ENCODE measurements at places on chromosomes 16 and 17. TPM values are rescaled to one million over a fixed set of nuclear protein-coding genes. Genes with fewer than 3 reads are reported as not detected.

The CHD9NB gene
- 0.34 TPM for total RNA-seq

GRCh38 chr16:84759061-84759460, 59.3 kb downstream of the USP10 start:
- DNase-seq: no peak

The CACNG1 gene
- total RNA-seq: not detected

GRCh38 chr16:12500771-12501170, 302.9 kb downstream of the CPPED1 start:
- no peak for DNase-seq

The NPIPA2 gene
- total RNA-seq: 2.5 TPM

DNA sequence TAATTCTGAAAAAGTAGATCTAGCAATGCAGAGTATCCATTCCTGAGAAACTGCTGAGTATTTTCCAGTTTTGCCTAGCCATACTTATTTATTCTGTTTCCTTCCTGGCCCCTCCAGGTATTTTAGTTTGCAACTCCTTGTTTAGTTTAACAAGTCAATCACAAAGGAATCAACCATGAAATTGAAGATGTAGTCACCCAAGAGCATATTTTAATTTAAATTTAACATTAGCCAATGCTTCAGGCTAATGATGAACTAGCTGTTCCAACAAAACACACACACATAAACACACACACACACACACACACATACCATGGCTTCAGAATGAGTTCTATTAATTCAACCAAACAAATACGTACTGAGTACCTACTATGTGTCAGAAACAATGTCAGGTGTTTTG, 332.8 kb upstream of the ERCC4 start:
- DNase-seq: no peak

GRCh38 chr17:58276423-58276822, 4.3 kb downstream of the MPO start:
- DNase-seq: no peak

DNA sequence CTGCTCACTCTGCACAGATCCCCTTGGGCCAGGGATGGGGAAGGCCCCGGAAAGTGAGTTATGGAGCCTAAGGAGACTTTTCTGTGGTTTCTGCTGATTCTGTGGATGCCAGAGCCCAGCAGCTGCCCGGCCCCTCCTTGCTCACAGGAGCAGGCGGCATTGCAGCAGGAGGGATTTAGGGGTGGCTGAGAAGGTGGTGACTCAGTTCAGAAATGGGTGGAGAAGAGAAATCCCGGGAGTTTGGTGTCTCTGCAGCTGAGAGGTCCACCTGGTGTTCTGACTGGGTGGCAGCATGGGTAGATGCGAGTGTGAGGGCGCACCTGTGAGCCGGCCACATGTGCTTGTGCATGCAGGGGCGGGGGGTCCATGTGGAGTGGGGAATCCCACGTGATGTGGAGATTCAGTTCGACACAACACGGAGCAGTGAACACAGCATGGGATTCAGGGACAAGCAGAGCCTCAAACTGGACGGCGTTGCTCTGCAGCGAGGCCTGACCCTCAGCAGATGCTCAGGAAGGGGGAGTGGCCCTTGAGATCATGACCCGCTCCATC, 16.0 kb upstream of the SPPL2C start:
- no peak for DNase-seq

Data from esophagus muscularis mucosa (tissue), 4 donors.